ENCODE measurements at places on chromosomes 6 and 20.

DNA sequence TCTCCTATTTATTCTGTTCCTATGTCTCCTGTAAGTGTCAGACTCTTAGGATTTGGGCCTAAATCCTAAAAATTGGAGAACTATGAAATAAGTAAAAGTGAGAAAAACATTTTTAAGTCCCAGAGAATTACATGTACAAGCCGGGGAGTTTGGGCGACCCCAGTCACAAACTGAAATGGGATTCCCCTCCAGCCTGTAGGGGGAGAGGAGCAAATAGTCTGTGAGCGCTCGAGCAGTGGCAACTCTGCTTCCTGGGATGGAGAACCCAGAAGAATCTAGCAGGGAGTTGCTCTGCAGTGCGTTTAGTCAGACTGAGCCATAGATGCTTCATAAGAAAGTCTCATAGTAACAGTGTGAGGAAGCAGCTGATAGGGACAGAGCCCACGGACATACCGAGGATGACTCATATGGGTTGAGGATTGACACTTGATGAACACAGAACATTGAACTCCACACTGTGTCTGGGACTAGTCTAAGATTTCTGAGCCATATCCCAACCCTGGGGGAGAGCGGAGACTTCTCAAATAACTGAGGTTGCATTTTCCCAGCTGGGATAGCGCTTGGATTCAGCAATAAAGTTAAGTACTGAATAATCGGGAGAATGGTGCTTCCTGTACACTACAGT is 437.2 kb downstream of the BCKDHB start:
- DNase-seq: no peak

DNA sequence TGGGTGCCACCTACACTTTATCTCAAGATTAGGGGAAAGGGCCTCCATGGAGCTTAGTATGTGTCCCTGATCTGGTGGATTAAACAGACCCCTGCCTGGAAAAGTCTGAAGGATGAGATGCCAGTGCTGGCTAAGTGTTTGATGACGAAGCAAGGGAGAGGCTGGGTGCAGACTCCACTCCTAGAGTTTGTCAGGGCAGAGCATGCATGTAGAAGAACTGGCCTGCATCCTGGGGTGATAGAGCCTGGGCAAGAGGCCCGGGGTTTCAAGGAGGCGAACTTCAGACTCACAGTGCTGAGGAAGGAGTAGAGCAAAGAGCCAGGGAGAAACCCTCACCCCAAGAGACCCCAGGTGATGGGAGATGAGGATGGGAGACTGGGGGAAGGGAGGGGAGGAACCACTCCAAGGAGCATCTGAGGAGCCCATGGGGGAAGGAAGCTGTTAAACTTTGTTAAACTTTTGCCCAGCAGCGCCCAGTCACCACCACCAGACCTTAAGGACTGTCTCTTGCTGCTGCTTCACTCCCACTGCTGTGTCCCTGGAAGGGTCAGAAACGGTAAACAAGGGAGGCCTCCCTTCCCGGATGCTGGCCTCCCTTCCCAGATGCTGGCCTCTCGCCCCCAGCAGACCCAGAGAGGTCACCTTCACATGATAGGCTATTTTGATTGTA is 61.6 kb downstream of the RPRD1B start:
- no peak for DNase-seq

DNA sequence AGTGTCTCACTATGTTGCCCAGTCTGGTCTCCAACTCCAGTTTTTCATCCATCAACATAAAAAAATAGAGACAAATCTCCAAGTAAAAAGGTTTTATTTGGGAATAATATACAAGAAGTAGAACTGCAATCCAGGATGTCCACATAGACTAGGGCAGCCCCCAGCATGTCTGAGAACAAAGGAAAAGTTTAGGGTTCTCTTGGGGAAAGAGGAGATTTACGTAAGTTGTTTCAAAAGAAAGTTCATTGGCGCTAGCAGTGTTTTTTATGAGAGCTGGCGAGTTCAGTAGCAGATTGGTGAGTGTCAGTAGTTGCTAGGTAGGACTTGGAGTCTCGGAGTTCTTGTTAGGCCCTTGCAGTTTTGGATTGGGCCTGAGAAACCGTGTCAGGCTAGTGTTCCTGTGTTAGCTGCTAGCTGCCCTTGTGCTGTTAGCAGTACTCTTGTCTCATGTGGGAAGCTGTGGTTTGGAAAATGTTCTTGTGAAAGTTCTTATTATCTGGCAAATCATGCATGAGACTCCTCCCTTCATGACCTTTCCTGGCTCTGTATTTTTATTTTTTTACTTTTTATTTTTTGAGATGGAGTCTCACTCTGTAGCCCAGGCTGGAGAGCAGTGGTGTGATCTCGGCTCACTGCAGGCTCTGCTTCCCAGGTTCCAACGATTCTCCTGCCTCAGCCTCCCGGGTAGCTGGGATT is 24.7 kb downstream of the TTLL9 start:
- DNase-seq: peak; percentile 94

- no peak for DNase-seq
Observed at GRCh38 chr6:18276610-18277236, 12.4 kb upstream of the DEK start.

GRCh38 chr20:32391003-32391402 is 32.9 kb downstream of the ASXL1 start:
- peak; percentile 75 for DNase-seq

DNA sequence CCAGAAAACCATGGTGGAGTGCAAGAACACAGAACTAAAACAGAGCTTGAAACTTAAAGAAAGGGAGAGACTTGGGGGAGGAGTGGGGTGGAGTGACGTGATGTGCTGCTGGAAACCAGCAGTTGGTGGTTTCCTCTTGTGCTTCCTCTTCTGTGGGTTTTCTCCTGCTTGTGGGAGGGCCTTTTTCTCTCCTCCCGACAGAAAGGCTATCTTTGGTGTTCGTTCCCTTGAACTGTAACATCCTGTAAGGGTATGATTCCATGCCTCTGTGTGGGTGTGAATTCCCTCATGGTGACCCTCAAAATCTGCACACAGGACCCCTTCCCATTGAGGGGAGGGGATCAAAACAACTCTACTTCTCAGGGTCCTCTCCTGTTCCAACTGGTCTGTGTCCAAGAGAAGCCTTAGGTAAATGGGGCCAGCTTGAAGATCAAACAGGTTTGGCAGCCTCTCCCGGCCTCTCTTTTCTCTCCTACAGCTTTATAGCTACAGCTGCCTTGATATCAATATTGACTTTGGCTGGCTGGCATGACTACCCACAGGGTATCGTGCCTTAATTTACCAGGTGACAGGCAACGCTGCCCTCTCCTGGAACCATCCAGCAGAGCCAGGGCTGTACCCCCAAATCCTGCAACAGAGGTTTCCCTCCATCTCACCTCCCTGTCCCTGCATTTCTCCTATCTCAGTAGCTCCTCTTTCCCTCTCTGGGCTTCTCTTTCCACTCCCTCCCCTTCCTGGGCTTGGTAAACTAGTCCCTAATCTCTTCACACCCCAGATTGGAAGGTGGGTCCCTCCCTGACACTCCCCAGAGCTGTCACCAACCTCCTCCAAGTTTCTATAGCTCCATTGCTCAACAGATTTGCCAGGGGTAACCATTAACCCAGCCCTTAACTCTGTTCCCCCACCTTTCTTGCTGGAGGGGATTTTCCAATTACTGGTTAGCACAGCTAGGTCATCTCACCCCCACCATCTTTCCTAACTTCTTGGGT is 1.5 kb upstream of the MSH5 start:
- DNase-seq: peak; percentile 97

Measured in hematopoietic multipotent progenitor cell treated with erythropoietin and hydrocortisone succinate and interleukin-3 and kit ligand, for 4 days (in vitro differentiated cells).